ENCODE measurements at places on chromosomes 6 and 20.

DNA sequence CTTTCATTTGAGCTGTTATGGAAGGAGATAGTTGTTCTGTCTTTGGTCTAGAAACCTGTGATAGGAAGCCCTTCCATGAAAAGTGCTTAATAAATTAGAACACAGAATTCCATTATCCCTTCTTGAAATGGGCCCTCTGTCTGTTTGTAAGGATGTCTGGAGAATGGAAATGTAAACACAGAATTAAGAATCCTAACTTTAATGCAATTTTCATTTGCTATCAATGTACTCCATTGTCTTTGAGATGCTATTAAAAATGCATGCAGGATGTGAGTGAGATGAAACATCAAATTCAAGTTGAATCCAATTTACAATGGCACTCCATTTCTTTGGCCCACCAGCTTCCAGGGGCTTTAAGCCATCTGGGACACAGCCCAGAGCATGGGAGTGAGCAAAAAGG, 13.9 kb upstream of the AARS2 start:
- DNase-seq, result no peak

DNA sequence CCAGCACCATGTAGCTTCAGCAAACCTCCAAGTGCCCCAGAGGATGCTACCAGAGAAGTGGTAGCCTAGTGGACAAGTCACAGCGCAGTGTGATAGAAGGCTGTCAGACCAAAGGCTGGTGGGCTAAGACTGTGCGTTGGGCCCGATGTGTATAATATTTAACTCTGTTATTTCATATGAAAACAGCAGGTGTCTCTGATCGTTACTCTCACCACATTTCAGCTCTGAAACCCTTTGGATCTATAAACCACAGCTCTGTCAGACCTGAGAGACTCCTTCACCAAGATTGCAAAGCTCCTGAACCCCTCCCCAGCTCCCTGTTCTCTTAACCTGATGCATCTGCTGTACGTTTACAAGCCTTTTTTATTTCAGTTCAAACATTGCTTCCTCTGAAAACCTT, 43.8 kb downstream of the ISM1 start:
- DNase-seq, result no peak

DNA sequence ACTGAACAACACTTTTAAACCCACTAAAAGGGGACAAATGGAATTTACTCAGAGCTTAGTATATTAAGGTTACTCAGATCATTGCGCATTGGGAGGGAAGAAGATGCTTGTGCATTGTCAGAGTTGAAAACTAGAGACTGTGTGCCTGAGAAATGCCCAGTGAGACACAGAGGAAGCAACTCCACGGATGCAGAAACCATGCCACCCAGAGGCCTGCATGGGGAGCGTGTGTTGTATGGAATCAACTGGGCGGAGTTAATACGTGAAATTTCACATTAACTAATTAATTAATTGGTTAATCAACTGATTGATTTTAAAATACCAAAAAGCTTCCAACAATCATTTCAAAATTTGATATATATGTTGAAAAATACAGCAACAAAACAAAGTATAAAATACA, 391.6 kb downstream of the PLCB1 start:
- peak; percentile 27 for DNase-seq

DNA sequence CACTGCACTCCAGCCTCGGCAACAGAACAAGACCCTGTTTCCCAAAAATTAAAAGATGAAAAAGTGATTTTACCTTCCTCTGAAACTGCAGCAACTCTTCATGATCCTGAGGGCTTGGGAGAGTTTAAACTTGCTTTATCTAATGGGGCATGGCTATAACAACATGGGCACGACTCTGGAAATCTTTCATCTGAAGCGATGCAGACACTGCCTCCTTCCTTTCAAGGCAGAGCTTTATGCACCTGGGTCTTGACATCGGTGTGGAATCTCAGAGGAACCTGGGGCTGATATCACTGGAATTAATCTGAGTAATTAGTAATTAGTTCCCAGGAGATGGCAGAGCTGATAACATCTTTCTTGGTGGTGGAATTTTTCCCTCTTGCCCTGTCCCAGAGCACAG, 52.1 kb downstream of the EDN3 start:
- no peak for DNase-seq

- DNase-seq, result no peak
Measured at GRCh38 chr20:57198132-57199072, 68.0 kb downstream of the BMP7 start.

GRCh38 chr6:25056130-25056529, 120.4 kb upstream of the RIPOR2 start:
- DNase-seq, result peak; percentile 96

DNA sequence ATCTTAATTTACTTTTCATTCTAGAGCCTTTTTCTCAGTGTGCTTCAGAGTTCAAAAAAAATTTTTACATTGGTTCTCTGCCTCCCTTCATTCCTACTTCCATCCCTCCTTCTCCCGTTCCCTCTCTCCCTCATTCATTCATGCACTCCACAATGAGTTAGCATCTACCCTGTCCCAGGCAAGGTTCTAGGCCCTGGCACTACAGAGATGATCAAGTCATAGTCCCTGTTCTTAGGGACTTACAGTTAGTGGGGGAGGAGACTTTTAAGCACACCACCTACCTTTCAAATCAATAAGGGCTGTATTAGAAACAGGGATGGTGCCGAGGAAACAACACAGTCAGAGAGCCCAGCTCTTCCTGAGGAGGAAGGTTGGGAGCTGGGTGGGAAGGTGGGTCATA, 40.3 kb downstream of the MAP3K5 start:
- no peak for DNase-seq

- no peak for DNase-seq
Measured at GRCh38 chr6:144997996-144998395, 712.9 kb downstream of the UTRN start.

GRCh38 chr6:135097172-135097571, 42.5 kb upstream of the HBS1L start:
- DNase-seq, result no peak

DNA sequence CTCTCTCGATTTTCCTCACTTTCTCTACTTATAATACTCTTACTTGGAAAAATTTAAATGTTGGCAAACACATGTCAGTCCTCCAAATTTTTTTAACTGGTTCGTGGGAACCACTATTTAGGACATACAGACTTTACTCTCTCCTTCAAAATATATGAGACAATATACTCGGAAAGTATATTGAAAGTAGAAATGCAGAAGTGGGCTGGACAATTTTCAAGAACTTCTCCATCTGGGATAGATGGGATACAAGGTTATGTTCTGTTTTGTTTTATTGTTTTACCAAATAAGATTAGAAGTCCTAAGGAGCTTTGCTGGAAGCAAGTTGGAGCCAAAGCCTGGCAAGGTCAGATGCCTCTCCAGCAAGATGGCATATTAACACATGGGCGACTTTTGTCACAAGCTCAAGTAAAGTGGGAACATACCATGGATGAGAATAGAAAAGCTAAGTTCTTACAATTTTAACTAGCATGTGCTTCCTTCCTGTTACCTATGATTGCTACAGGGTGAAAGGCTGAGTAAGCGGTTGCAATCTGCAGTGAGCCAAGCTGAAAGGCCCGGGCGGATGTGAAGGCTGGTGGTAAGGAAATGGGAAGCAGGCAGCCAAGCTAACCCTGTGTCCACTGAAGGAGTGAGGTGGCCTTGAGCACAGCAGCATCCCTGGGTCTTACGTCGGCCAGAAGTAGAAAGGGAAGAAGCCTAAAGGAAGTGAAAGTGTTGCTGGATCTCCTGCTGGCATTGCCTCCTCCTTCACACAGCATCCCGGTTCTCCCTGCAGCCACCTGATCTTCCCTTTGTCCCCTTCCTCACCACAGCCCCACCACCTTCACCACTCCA, 7.1 kb downstream of the MAP3K5 start:
- peak; percentile 95 for DNase-seq

DNA sequence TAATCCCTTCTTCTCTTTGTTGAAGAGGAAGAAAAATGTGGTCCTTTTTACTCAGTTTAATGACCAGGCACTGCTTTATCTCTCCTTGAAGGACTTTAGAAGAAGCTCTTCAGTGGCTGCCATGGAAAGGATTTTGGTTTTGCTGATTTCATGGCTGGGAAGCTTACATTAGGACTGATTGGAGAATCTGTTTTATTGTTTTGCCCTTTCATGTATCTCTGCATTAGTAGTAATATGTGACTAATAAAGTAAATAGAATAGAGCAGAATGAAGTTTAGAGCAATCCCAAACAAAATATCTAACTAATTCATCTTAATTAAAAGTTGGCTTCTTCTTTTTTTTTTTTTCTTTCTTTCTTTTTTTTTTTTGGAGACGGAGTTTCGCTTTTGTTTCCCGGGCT, 502.9 kb downstream of the HAO1 start:
- no peak for DNase-seq

DNA sequence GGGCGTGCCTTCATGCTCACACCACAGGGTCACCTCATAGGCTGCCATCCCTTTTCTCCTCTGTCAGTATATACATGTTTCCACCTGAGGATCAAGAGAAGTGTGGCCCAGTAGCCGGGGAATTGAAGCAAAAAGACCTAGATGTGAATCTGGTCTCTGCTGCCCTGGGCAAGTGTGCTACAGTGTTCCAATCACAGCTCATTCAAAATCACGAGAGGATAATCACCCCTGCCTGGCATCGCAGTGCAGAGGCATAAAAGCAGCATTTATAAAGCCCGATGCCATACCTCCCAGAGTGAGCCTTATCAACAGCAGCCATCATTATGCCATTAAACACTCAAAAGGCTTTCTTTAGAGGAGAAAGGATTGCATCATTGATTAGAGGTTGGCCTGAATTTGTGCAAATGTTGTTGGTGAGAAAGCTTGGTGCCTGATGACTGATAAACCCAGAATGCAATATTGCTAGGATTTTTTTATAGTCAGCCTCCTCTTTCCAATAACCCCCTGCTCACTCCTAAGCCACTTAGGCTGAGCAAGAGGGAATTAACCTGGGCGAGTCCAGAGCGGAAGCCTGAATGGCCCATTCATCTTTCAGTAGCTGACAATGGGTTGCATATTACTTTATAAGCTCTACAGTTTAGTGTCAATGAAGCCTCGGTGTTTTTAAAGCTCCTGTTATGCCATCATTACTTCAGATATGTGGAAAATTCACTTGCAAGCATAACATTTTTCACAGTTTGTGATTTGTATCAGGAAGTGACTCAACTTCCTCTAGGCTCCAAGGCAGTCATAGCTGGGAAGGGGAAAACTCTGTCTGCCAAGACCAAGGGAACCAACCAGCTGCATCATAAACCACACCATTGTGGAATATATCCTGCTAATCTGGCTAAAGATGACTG, 92.5 kb upstream of the NXT1 start:
- peak; percentile 42 for DNase-seq

DNA sequence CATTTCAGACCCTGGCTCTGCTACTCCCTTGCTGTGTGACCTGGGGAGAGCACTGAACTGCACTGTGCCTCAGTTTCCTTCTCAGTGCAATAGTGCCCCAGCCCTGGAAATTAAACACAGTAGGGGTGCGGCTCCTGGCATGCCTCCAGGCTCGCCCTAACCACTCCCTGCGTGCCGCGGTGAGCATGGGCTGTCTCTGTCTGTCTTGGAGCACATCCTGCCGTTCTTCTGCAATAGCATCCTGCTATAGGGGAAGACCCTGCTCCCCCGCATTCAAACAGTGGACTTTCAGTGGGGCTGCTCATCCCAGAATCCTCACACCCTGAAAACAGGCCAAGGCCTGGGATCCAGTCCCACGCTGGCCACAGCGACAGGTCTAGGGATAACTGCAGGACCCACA, 129.5 kb downstream of the FOXC1 start:
- no peak for DNase-seq

DNA sequence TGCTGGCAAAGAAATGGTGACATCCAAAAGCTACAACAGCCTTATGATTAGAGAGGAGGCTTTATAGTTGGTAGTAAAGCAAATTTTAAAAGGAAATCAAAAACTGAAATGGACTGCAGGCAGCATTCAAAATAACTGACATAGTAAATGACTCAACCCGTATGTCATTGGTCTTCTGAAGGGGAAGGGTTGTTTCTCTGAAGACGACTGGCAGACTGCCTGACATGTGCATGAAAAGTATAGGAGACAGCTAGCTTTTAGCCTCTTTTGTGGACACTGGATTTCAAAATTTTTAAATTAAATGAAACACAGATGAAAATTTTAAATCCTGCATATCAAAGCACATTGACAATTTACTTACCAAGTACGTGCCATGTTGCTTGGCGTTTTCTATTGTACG, 90.7 kb downstream of the TRMT6 start:
- DNase-seq, result no peak

GRCh38 chr6:121354764-121355163, 20.5 kb upstream of the TBC1D32 start:
- DNase-seq, result no peak

- DNase-seq, result no peak
Measured at GRCh38 chr20:13105039-13105438, 96.3 kb downstream of the SPTLC3 start.

- no peak for DNase-seq
Measured at GRCh38 chr6:42232035-42232434, 14.4 kb upstream of the MRPS10 start.

- no peak for DNase-seq
Measured at GRCh38 chr6:82022614-82023129, 224.9 kb downstream of the IBTK start.

DNA sequence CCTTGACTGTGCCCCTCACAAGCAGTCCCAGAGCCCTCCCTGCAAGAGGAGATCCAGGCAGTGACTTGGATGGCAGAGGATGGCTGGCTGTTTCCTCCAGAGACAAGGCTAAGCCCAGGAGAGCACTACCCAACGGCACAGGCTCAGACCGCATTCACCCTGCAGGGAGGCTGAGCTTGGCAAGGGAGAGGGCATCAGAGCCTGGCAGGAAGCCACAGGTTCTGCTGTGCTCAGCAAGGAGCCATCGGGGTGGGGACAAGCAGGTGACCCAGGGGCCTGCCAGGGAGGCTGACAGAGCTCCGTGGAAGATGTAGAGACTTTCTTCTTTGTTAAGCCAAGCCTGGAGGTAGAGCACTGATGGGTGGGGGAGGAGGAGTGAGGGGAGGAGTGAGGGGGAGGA, 159.2 kb upstream of the CST7 start:
- DNase-seq, result no peak

DNA sequence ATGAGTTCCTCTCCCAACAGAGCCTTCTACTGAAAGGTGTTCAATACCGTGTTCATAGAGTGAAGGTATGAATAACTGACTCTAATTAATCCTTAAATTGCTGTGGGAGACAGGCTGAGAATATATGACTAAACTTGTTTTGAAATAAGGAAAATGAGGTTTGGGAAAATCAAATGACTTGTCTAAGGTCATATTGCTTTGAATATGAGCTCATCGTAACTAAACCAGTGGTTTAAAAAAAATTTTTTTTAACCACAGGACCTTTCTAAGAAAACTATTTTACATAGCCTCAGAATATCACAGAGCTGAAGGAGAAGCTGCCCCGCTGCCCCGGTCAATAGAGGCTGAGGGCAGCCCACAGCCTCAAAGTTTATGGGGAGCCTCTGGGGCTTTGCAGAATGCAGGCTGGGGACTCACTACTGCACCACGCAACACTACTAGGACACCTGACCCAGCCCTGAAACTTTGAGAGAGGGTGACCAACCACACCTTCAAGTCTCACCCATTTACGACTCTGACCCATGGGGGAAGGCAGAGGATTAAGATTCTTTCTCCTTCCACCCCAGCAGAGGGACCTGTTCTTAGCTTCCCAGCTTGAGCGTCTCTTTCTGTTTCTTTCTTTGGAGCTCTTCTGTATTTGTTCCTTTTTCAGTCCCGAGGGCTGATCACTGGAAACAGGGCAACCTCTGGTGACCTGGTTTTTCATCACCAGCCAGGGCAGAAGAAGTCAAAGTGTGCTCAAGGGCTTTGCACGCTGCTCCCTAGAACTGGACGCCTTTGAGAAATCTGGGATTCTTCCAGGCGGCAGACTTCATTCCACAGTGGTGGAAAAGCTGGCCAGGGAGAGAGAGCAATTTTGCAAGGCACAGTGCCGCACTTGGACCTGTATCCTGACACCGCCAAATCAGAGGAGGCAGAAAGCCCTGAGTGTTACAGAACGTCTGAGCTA, 220.2 kb downstream of the ATXN1 start:
- DNase-seq, result no peak
